ENCODE measurements at places on chromosomes 11 and 22.

GRCh38 chr11:69041516-69041915 is 7.2 kb upstream of the TPCN2 start:
- DNase-seq = no peak

DNA sequence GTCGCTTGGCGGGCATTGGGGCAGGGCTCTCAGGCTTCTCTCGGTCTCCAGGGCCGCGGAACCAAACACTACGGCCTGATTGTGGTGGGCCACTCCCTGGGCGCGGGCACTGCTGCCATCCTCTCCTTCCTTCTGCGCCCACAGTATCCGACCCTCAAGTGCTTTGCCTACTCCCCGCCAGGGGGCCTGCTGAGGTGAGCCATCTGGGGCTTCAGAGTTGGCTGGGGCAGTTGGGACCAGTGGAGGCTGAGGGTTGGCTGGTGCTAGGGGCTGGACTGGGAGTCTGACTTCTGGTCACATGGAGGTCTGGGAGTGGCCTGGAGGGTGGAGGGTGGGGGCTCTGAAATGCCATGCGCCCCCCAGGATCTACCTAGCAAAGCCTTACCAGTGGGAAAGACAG is 15.3 kb upstream of the MYRF start:
- no peak for DNase-seq

- DNase-seq = no peak
Observed at GRCh38 chr11:91239359-91239758, 985.3 kb upstream of the FAT3 start.

GRCh38 chr11:58574881-58575280 is 775 bp downstream of the LPXN start:
- DNase-seq = no peak

- DNase-seq = no peak
Observed at GRCh38 chr11:3136546-3137455, 28.3 kb downstream of the OSBPL5 start.

DNA sequence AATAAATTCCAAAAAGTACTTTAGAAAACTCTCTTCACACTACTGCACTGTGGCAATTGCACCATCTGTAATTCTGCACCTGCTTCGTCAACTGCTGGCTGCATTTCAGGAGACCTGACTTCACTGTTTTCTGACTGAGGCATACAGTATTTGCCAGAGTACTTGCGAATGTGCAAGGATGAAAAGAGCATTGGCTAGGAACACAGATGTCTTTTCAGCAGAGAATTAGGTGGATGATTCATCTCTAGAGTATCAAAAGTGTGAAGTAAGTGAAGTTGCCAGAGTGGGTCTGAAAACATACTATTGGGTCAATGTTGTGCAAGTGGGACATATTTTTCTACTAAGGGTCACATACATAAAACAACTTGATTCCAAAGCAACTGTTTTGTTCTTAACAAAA is 427.5 kb upstream of the CCDC90B start:
- no peak for DNase-seq
